ENCODE measurements at places on chromosomes 5 and 9. TPM values are rescaled to one million over a fixed set of nuclear protein-coding genes. Genes with fewer than 3 reads are reported as not detected.

GRCh38 chr9:114493521-114494184, 11.6 kb downstream of the WHRN start:
- no peak overlapping the region for H3K4me3 ChIP-seq
- H3K4me1 ChIP-seq, result peaks cover 3% of the 10 kb centered on the region
- no peak overlapping the region for H3K27ac ChIP-seq
- no peak for DNase-seq
- H3K36me3 ChIP-seq, result no peaks in the 10 kb centered on the region
- H3K27me3 ChIP-seq, result no peaks in the 10 kb centered on the region

GRCh38 chr9:78396087-78396486, 99.2 kb downstream of the PSAT1 start:
- H3K27ac ChIP-seq, result no peak overlapping the region
- H3K4me3 ChIP-seq, result no peak overlapping the region
- peaks cover 8% of the 10 kb centered on the region for H3K36me3 ChIP-seq
- peaks cover 54% of the 10 kb centered on the region for H3K4me1 ChIP-seq
- H3K27me3 ChIP-seq, result no peaks in the 10 kb centered on the region

DNA sequence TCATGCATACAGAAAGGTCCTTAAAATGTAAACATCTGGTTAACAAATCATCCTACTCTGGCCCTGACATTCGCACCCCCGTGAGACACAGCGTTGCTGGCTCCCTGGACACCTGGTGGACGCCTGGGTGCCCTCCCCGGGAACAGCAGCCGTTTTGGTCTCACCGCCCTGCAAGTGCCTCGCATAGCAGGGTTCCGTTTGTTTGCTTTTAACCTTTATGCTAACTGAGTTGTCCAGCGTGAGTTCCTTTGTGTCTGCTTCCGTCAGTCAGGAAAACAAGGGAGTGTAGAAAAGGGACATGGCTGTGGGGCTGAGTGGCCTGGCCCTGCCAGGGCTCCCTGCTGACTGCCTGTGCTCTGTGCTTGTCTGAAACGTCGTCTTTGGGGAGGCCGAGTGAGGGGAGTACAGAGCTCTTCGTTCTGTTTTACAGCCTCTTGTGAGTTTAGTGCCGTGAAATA, 91.8 kb upstream of the CACNA1B start:
- no peak overlapping the region for H3K27ac ChIP-seq
- peaks cover 4% of the 10 kb centered on the region for H3K36me3 ChIP-seq
- peaks cover 12% of the 10 kb centered on the region for H3K4me1 ChIP-seq
- no peak overlapping the region for H3K4me3 ChIP-seq

GRCh38 chr5:92749943-92750342, 831.1 kb downstream of the NR2F1-AS1 start:
- peak; percentile 59 for DNase-seq
- H3K4me1 ChIP-seq, result no peaks in the 10 kb centered on the region
- H3K27ac ChIP-seq, result no peak overlapping the region
- H3K36me3 ChIP-seq, result no peaks in the 10 kb centered on the region

GRCh38 chr5:138545919-138546562, 3.0 kb upstream of the ETF1 start:
- peaks cover 4% of the 10 kb centered on the region for H3K36me3 ChIP-seq
- H3K4me3 ChIP-seq, result no peak overlapping the region
- no peaks in the 10 kb centered on the region for H3K27me3 ChIP-seq
- H3K27ac ChIP-seq, result peak overlapping the region; percentile 14
- peaks cover 24% of the 10 kb centered on the region for H3K4me1 ChIP-seq

REEP2 gene
- total RNA-seq, result 29.8 TPM

DNA sequence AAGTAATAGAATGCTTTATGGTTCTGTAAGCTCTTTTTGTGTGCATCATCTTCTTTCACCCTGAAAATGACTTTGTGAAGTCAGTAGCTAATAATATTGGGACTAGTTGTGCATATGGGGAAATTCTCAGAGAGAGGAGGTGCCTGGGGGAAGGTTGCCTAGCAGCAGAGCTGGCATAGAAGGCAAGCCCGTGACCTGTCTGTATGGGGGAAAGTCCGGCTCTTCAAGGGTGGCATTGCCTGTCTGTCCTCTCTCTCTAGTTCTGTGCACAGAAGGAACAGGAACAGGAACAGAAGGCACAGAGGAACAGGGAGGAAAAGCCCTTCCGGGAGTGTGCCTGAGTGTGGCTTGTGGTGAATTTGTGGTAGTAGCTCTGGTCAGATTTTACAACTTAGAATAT, 33.1 kb downstream of the SH3GL2 start:
- no peaks in the 10 kb centered on the region for H3K27me3 ChIP-seq
- no peak for DNase-seq
- no peak overlapping the region for H3K27ac ChIP-seq
- no peaks in the 10 kb centered on the region for H3K36me3 ChIP-seq
- H3K4me3 ChIP-seq, result no peak overlapping the region

DNA sequence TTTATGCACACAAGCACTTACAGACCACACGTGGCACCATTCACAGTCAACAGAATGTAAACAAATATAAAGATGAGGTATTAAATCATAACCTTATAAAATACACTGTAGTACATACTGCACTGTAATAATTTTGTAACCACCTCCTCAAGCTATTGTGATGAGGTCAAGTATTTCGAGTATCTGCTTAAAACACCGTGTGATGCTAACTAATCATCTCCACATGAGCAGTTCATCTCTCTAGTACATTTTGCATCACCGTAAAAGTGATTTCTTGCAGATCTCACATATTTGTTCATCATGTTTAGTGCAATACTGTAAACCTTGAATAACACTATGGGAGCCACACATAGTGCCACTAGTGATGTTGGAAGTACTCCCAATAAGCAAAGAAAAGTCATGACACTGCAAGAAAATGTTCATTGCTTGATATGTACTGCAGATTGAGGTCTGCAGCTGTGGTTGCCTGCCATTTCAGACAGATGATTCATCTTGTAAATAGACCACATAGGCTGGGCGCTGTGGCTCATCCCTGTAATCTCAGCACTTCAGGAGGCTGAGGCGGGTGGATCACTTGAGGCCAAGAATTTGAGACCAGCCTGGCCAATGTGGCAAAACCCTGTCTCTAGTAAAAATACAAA, 44.3 kb downstream of the FOXB2 start:
- H3K36me3 ChIP-seq, result no peaks in the 10 kb centered on the region
- H3K4me3 ChIP-seq, result no peak overlapping the region
- H3K27ac ChIP-seq, result no peak overlapping the region
- DNase-seq, result no peak
- no peaks in the 10 kb centered on the region for H3K27me3 ChIP-seq
- no peaks in the 10 kb centered on the region for H3K4me1 ChIP-seq

SMAD5 gene
- 56.6 TPM for total RNA-seq

GRCh38 chr9:110912419-110913291, 125.6 kb downstream of the LPAR1 start:
- no peak for DNase-seq
- H3K36me3 ChIP-seq, result peaks cover 4% of the 10 kb centered on the region
- H3K4me1 ChIP-seq, result no peaks in the 10 kb centered on the region

DNA sequence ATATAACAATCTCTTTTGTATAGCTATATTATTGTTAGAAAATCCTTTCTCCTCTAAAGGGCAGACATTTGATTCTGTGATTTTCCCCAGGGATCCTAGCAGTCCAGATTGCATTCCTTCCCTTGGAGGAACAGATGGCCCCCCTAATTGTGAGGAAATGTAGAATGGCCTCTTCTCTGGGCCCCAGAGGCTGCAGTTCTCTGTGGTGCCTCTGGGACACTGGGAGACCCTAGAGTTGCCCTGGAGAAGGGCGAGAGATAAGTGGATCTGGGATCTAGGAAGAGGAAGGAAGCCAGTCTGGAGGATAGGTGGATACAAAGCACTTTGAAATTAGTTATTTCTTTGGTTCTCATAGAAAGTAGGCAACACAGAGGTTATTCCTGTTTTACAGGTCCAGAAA, 1.9 kb upstream of the HINT2 start:
- peaks cover 18% of the 10 kb centered on the region for H3K4me1 ChIP-seq
- no peak overlapping the region for H3K4me3 ChIP-seq
- no peak overlapping the region for H3K27ac ChIP-seq
- DNase-seq, result peak; percentile 78
- H3K27me3 ChIP-seq, result no peaks in the 10 kb centered on the region

DNA sequence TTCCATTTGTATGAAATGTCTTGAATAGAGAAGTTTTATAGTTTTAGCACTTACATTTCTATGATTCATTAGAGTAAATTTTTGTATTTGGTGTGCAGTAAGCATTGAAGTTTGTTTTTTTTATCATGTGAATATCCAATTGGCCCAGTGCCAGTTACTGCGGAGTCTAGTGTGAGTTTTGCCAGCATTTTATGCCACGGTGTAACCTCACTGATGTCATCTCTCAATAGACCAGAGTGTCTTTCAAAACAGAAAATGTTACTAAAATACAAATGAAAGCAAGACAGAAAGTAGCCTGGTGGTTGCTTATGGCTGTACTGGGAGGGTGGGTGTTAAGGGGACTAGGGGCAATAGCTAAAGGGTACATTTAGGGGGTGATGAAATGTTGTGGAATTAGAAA, 62.8 kb downstream of the IPPK start:
- H3K36me3 ChIP-seq, result peaks cover 5% of the 10 kb centered on the region
- no peaks in the 10 kb centered on the region for H3K4me1 ChIP-seq
- H3K27me3 ChIP-seq, result no peaks in the 10 kb centered on the region
- no peak overlapping the region for H3K4me3 ChIP-seq
- H3K27ac ChIP-seq, result no peak overlapping the region

DNA sequence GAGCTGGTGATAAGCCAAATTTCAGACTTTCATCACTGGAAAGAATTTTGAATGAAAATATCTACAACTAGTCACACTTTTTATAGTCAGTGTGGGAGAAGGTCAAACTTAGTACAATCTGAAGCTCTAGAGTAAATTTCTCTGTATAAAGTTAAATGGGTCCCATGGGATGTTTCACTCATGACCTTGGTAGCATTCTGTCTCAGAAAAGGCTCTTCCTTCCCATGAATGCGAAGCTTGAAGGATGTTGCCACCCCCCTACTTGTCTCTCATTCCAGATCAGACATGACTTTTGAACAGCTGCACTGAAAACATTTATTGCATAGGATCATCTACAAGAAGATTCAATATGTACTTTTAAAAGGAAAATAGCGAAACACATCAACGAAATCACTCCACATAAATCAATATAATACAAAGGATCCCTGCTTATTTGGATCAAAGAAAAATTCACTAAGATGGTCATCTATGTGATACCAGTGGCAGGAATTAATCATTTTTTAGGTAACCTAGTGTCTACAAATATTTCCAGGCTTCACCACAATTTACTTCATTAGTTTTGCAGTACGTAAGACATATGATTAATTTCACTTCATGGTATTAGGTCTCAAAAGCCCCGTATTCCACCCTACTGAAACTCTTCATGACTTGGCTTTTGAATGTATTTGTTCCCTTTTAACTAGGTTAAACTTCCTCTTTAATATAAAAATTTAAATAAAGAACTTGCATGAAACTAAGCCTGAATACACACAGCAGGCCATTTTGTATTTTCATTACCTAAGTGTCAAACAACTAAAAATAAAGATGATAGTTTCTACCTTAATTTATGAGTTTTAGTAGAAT, 4.4 kb downstream of the ST8SIA4 start:
- H3K4me3 ChIP-seq, result no peak overlapping the region
- H3K27ac ChIP-seq, result no peak overlapping the region
- no peaks in the 10 kb centered on the region for H3K36me3 ChIP-seq

GRCh38 chr9:73327149-73327548, 175.5 kb downstream of the ANXA1 start:
- DNase-seq, result no peak
- H3K4me3 ChIP-seq, result no peak overlapping the region
- H3K36me3 ChIP-seq, result no peaks in the 10 kb centered on the region
- H3K4me1 ChIP-seq, result no peaks in the 10 kb centered on the region
- no peaks in the 10 kb centered on the region for H3K27me3 ChIP-seq
- H3K27ac ChIP-seq, result no peak overlapping the region

GRCh38 chr9:137891588-137892423, 14.2 kb downstream of the CACNA1B start:
- no peaks in the 10 kb centered on the region for H3K36me3 ChIP-seq
- no peak overlapping the region for H3K27ac ChIP-seq
- H3K4me1 ChIP-seq, result no peaks in the 10 kb centered on the region

SLC28A3 gene
- total RNA-seq, result not detected

DNA sequence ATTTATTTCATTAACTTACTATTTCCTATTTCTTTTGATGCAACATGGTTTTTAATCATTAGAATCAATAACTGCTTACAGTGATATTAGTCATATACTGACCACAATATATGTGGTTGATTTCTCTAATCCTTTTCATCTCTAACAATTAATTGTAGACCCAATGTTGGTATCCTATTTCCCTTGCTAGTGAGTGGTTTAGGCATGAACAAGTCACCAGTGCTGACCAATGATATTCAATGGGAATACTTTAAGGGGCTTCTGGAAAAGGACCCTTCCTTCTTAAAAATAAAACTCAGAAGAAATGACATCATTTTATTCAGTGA, 672.4 kb upstream of the GRAMD2B start:
- no peak overlapping the region for H3K4me3 ChIP-seq
- H3K4me1 ChIP-seq, result no peaks in the 10 kb centered on the region
- no peak for DNase-seq
- H3K27ac ChIP-seq, result no peak overlapping the region
- H3K36me3 ChIP-seq, result no peaks in the 10 kb centered on the region
- H3K27me3 ChIP-seq, result no peaks in the 10 kb centered on the region

NSG2 gene
- not detected for total RNA-seq

GRCh38 chr9:125153712-125154367, 10.5 kb upstream of the SCAI start:
- no peaks in the 10 kb centered on the region for H3K4me1 ChIP-seq
- peaks cover 17% of the 10 kb centered on the region for H3K36me3 ChIP-seq
- no peak overlapping the region for H3K27ac ChIP-seq
- H3K4me3 ChIP-seq, result no peak overlapping the region

GRCh38 chr9:1273859-1274258, 223.7 kb downstream of the DMRT2 start:
- peak; percentile 13 for DNase-seq
- no peak overlapping the region for H3K4me3 ChIP-seq

SLC12A7 gene
- total RNA-seq, result 32.2 TPM

DNA sequence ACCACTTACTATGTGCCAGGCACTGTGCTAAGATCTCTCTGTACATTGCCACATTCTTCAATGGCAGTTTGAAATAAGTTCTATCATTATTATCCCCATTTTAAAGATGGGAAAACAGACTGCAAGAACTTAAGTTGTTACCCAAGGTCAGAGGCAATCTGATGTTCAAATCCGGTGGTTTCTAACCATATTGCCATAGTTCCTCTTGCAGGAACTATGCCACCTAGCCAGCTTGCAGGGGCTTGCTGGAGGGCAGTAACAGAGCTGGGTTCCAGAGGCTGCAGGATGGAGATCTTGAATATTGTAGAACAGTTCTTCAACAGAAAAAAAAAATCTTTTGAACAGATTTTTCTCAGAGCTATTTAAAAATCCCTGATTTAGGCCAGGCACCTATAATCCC, 71.8 kb upstream of the TNFAIP8 start:
- H3K36me3 ChIP-seq, result no peaks in the 10 kb centered on the region
- DNase-seq, result no peak
- H3K27ac ChIP-seq, result no peak overlapping the region
- no peak overlapping the region for H3K4me3 ChIP-seq
- H3K27me3 ChIP-seq, result no peaks in the 10 kb centered on the region

GRCh38 chr9:78958892-78959291, 612.9 kb upstream of the TLE4 start:
- no peak overlapping the region for H3K4me3 ChIP-seq
- peaks cover 5% of the 10 kb centered on the region for H3K4me1 ChIP-seq
- H3K36me3 ChIP-seq, result no peaks in the 10 kb centered on the region
- DNase-seq, result peak; percentile 63
- H3K27me3 ChIP-seq, result no peaks in the 10 kb centered on the region
